ENCODE measurements at places on chromosomes 6 and 20.
A peak's percentile ranks its signal among the peaks of the same experiment; 100 is the strongest.

DNA sequence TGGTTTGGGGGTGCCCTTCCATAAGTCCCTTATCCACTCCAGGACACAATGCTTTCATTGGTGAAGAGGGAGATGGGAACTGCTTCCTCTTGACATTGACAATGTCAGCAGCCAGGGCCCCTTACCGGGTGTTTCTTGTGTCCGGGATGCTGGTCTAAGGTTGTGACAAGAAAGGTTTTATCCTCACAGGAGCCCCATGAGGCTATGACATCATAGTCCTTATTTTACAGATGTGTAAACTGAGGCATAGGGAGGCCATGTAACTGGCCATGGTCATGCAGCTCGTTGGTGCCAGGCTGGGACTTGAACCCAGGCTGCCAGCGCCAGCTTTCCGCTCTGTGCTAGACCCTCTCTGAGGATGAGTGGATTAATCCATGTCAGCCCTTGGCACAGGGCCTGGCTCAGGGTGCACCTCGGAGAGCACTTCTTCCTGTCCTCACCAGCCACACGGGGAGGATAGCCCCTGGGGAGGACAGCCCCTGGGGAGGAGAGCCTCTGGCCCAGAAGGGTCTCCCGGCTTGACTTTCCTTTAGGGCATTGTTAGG is 157.3 kb downstream of the SYCP2 start:
- DNase-seq = no peak

DNA sequence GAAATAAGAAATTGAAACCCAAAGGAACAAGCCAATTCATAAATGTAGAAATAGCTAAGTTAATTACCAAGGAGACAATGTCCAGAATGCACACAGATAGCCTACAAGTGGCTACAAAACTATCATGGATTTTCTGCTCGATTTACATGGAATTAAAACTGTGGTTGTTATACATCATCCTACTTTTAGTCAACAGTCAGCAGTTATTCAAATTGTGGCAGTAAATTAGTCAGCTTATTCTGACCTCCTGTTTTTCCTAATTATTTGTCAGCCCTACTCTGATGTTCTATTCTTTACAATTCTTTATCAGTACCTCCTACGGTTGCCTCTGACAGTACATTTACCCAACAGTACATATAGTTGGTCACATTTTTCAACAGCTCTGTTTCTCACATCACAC is 29.6 kb downstream of the RBL1 start:
- DNase-seq = no peak

DNA sequence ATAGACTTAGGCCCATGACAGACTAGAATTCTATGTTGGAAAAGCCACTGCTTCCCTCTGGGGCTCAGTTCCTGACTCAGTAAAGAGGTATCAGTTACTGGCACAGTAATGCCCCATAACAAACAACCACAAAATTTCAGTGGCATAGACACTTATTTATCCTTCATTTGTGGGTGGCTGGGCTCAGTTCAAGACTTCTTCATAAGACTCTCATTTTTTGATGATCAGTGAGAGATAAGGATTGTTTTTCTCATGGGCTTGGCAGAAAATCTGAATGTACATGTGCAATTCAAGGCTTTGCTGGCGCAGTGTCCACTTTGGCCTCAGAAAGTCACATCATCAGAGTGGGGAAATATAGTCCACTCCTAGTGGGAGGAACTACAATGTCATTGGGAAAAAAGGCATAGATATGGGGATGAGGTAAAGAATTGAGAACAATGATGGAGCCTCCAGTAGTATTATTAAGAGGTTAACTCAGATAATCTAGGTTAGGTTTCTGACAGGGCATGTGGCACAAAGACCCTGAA is 384.6 kb upstream of the FLRT3 start:
- DNase-seq = no peak

- no peak for DNase-seq
These were observed 188.0 kb upstream of the TENT5A start for GRCh38 chr6:81940451-81940985.

GRCh38 chr6:128712898-128713297 is 170.0 kb upstream of the LAMA2 start:
- no peak for DNase-seq

GRCh38 chr6:68911811-68912210 is 276.7 kb downstream of the ADGRB3 start:
- DNase-seq = no peak

- peak; percentile 45 for DNase-seq
These were observed at the start of gene USP49 for GRCh38 chr6:41895300-41896233. Gene USP49 (minus strand): TSS chr6:41895375. CDS start chr6:41806983, 88,392 bp downstream.

- DNase-seq = no peak
These were observed 120.4 kb upstream of the RIPOR2 start for GRCh38 chr6:25056130-25056529.

DNA sequence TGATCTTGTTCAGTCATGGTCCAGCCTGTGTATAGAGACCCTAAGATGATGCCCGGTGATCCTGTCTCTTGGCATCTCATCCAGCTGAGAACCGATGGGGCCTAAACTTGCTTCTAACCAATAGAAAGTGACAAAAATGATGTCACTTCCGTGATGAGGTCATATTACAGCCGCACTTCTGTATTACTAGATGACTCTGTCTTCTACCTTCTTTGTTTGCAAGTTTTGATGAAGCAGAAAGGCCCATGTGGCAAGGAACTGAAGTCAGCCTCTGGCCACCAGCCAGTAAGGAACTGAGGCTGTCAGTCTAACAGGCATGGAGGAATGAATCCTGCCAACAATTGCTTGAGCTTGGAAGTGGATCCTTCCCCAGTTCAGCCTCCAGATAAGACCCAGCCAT is 32.8 kb upstream of the HLA-C start:
- DNase-seq = no peak

DNA sequence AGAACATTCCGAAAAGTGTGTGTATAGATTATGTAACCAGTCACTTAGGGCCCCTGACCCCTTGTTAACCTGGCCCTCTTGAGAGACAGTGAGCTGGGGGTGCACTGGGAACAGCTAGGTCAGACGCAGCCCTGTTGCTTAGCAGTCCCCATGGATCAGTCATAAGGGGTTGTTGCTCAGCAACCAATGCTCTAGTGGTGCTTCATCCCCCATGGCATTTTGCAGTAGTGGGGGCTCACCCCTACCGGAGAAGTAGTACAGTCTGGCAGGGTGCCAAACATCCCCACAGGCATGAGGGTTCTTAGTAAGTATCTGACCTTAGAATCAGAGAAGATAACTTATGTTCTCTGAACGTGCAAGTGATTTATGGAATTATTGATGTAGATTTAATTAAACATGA is 12.3 kb downstream of the PKIB start:
- no peak for DNase-seq

GRCh38 chr6:14622909-14623505 is 505.4 kb downstream of the CD83 start:
- DNase-seq = no peak

- peak; percentile 72 for DNase-seq
These were observed at the start of gene HLA-DRA for GRCh38 chr6:32439602-32440214. Gene HLA-DRA (plus strand): TSS chr6:32439887. CDS start chr6:32439951, 64 bp downstream.
